ENCODE measurements at places on chromosomes 1 and 21.

DNA sequence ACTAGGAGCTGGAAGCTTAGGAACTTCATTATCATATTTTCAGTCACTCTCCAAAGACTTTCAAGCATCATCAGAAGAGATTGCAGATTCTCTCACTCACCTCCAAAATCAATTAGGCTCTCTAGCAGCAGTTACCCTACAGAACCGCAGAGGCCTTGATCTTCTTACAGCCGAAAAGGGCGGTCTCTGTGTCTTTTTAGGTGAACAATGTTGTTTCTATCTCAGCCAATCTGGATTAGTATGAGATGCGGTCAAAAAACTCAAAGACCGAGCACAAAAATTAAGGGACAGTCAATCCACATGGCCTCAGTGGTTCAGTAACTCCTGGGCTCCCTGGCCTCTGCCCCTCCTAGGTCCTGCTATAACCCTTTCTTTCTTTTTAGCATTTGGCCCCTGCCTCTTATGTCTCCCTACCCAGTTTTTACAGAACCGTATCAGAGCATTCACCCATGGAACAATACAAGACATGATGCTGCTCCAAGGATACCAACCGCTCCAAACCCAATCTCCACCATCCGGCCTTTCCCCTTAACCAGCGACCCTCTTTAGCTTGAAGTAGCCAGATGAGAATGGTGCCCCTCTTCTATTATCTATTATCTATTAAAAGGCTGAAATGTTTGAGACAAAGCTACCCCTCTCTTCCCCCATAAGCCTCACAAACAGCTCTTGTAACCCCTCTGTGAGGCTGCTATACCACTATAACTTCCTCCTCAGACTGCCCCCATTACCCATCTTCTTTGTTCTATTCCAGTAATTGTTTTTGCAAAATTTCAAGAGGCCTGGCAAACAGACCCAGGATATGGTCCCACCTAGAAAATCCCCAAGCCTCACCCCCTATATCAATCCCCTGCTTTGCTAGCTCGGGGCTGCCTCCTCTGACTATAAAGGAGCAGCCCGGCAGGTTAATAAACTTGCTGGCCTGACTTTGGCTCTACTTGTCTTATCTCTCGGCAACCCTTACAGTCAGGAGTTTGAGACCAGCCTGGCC, 18.7 kb upstream of the CA6 start:
- no peak for DNase-seq

DNA sequence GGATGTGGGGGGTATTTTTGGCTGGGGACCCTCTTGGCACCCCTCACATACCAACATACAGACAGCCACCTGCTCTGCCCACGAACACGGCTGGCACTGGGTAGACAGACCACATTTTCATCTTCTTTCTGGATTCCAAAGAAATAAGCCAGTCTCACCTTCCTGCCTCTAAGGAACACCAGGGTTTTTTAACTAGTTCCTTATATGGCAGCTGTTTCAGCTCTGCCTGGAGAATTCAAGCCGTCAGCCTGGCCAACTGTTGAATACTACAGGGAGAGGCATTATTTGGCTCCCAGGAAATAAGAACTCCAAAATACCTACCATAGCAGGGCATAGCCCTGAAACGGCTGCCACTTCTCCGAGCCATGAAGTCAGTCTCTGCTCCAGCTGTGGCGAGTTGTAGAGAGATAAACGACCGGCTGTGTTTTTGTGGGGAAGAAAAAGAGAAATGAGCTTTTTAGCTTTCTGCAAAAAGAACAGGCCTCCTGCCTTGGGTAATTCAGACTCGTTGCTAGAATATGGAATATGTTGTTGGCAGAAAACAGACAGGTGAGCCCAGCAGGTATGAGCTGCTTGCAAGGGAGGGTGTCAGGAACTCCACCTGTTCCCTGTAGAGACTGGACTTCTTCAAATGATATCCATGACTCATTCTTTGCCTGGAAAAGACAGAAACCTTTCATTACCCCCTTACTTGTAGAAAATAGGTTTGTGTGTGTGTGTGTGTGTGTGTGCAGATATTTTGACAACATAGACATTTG, 51.8 kb downstream of the MT1HL1 start:
- no peak for DNase-seq

GRCh38 chr1:103211073-103211472, 102.8 kb upstream of the COL11A1 start:
- DNase-seq, result no peak

- no peak for DNase-seq
Measured at GRCh38 chr1:168419736-168420135, 124.1 kb downstream of the XCL2 start.

DNA sequence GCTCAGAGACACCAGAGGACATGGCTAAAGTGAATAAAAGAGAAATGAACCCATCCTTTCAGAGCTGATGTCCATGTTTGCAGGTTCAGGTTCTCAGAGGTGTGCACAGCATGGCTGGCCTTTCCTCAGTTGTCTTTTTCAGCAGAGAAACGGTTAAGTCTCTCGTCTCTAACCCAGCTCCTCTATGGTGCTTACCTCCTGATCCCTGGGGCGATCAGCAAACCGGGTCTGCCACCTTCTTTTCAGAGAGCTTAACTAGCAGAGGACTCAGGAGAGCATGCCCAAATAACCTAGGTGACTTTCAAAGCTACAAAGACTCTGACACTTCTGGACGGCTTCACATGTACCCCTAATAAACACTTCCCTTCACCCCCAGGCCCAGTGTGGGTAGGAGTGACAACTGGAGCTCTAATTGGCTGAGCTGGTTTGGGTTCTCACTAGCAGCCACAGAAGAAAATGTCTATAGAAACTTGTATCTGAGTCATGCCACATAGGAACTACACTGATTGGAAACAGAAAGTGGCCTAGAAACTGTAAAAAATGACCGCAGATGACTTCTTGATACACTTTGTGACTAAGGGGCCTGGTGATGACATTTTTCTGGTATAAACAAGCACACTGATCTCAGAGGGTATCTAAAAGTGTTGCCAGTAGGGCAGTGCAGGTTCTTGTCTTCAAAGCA, at the start of gene AIM2:
AIM2 (minus strand) TSS at position 329 of the 682 bp plus-strand sequence. CDS start 3,267 bp downstream, outside the sequence.
- DNase-seq, result no peak

GRCh38 chr1:83693427-83694126, 305.4 kb downstream of the TTLL7 start:
- DNase-seq, result no peak

GRCh38 chr1:230515451-230516145, 89.5 kb upstream of the PGBD5 start:
- DNase-seq, result no peak

- DNase-seq, result no peak
Measured at GRCh38 chr1:6599141-6599975, 3.3 kb downstream of the KLHL21 start.

DNA sequence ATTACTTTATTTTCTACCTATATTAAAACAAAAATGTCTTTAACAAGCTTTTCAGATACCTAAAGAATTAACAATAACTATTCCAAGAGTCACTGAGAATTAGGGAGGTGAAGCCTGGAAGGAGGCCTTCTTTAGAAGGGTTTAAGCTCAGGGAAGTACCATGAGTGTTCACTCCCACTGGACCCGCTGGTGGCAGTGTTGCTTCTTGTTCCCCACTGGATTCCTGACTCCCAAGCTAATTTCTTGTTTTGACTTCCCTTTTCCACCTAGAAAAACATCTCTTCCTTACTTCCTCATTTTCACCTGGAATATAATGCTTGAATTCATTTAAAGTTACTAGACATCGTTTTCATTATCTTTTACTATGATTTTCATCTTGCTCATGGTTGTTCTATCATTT, 264.2 kb downstream of the HMCN1 start:
- DNase-seq, result no peak

DNA sequence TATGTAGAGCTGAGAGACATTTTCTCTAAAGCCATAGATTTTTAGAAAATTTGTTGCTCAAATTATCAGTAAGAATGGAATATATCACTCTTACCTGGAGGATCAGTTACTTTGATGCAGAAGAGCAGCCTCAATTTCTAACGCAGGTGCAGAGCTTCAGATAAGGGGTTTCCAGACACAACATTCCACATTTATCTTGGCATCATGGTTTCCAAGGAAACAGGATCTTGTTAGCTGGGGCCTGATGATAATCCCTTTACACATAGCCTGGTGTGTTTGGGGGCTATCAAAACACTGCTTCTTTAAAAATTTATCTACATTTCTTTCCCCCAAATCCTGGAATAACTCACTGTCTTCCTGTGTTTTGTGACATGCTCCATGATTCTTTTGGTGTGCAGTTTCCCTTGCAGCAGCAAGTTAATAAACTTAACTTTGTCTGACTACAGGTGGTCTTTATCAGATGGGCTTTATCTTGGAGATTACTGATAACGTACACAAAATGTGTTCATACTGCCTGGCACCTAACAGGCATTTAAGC, 2.7 kb upstream of the STX12 start:
- DNase-seq, result no peak

- no peak for DNase-seq
Measured at GRCh38 chr1:218837051-218837450, 336.6 kb upstream of the LYPLAL1 start.

DNA sequence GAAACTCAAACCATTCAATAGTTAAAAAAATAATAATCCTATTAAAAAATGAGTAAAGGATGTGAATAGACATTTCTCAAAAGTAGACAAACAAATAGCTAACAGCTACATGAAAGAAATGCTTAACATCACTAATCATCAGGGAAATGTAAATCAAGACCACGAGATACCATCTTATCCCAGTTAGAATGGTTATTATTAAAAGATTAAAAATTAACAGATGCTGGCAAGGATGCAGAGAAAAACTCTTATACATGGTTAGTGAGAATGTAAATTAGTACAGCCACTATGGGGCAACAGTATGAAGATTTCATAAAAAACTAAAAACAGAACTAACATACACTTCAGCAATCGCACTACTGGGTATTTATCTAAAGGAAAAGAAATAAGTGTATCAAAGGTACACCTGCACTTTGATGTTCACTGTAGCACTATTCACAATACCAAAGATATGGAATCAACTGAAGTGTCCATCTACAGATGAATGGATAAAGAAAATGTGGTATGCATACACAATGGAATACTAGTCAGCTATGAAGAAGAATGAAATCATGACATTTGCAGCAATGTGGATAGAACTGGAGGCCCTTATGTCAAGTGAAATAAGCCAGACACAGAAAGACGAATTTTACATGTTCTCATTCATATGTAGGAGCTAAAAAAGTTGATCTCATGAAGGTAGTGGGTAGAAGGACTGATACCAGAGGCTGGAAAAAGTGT, 117.9 kb downstream of the ACBD6 start:
- no peak for DNase-seq

- no peak for DNase-seq
Measured at GRCh38 chr1:170077926-170078325, 3.4 kb upstream of the KIFAP3 start.

- peak; percentile 71 for DNase-seq
Measured at GRCh38 chr1:50023292-50024159, at the start of gene AGBL4. TSS of gene AGBL4 (minus strand) at chr1:50023954.

- DNase-seq, result no peak
Measured at GRCh38 chr1:229756666-229757065, 130.6 kb downstream of the URB2 start.

GRCh38 chr1:246513619-246514343, 6.7 kb upstream of the SMYD3 start:
- DNase-seq, result no peak

DNA sequence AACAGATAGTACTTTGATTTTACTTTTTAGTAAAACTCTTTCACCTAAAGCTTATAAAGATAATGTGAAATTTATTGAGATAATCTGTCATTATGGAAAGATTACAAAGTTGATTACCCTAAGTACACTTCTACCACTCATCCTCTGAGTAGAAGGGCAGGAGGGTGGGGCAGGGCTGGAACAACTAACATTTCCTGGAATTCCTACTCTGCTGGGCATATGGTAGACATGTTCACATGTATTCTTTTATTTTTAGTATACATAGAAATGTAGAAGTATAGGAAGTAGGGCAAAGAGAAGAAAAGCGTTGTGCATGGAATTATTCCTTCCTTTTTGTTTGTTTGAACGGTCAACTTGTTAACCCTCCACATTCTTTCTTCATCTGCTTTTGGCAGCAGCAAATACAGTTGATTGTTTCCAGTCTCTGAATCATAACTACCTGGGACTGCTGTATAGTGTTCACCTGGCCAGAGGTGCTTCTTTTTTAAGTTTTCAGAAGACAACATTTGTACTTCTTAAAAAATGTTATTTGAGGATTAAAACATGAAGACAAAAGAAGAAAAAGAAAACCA, 85.1 kb downstream of the POU2F1 start:
- no peak for DNase-seq

DNA sequence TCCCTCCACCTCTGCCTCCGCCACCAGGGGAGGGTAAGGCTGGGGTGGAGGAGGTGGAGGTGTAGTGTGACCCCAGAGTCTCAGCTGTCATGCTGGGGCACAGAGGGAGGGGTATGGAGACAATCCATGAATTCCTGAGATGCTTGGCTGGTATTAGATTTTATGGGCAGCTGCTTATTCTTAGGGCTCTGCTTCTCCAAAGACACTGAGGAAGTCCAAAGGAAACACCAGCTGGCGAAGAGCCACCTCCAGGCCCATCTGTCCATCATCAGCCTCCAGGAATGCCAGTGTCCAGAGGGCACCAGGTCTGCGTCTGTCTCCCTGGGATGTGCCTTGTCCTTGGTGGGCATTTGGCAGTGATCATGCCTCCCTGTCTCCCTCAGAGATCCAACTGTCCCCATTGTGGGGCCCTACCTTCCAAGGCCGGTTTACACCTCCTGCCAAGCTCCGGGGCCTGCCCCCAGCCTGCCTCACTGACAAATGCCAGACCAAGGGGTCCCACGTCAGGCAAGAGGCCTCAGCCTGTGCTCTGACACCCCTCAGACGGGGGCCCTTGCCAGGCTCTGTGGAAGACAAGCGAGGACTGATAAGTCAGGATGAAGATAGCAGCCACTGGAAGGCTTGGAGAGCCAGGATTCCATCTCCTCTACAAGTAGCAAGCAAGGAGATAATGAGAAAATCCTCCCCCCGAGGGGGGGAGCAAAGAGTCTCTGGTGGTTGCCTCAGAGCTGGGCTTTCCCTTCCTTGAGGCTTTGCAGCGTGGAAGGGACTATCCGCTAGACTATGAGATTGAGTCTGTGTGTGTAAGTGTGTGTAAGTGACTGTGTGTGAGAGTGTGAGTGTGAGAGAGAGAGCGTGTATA, 1.6 kb downstream of the TNNI1 start:
- DNase-seq, result no peak

GRCh38 chr1:63892632-63893395, 119.0 kb downstream of the ROR1 start:
- no peak for DNase-seq

DNA sequence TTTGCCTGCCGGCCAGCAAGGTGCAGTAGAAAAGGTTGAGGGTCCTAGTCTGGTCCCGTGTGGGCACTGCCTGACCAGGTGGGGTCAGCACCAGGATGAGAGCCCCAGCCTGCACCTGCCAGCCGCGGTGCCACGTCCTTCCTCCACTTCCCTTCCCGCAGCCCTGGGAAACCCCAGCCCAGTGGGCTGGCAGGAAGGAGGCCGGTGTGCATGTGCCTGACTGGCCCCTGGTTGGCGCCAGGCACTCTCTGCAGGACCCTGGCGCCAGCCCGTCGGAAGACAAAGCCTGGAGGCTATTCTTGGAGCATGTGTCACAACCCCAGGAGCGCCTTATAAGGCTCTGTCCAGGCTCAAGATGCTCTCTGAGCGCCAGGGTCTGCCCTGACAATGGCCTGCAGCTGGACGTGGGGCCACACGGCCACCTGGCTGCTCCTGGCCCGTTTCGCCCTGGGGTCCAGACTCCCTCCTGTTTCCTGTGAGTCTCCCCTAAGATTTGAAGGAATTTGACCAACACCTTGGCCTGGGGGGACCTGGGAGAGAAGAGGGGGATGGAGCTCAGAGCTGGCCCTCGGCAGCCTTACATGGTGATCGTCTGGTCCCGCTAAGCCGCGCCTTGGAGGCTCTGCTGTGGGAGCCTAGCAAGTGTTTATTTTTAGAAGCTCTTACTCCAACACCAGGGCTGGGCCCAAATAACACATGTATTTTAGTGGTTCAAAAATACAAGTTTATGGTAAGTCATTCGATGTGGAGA, 31.9 kb upstream of the POFUT2 start:
- DNase-seq, result no peak
